ENCODE measurements at places on chromosomes 2 and 18.

- peak; percentile 28 for DNase-seq
These were observed at the start of gene SCN3A for GRCh38 chr2:165203689-165204559. Gene SCN3A, minus strand, starts transcription at chr2:165204050. Its CDS starts 27,656 bp downstream, at chr2:165176394.

DNA sequence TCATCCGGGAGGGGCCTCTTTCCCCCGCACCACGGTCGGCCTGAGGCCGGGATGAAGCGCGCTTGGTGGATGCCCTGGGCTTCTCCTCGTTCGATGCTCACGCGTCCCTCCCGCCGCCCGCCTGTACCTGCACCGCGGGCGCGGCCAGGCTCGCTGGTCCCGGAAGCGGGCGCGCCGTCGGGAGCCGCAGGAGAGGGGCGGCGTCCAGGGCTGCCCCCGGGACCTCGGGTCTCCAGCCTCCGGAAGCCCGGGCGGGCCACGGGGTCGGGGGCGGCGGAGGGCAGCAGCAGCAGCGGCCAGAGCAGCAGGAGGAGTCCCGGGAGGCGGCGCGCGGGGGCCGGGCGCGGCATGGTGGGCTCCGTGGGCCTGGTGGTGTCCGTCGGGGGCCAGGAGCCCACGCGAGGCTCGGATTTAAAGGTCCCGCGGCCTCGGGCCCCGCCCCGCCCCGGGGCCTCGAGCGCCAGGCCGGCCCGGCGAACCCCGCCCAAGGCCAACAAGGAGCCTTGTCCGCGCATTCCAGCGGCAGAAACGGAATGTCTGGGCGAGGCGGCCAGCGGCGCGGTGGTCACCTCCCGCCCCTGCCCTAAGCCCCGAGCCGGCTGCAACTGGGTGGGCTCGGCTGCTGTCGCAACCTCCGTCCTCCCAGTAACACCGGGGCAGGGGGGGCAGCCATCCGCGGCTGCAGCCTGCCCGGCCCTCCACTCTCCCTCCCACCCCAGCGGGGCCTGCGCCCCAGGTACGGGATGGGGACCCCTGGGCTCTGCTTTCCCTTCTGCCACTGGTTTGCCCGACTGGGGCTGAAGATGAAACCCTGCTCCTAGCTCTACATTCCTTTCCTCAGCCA lies at the start of gene MATN3:
TSS of gene MATN3 (minus strand) at position 387 of the 844 bp plus-strand sequence. CDS start at position 350, 37 bp downstream.
- DNase-seq: peak; percentile 33

- DNase-seq: no peak
These were observed 66.0 kb downstream of the RPL37A start for GRCh38 chr2:216564611-216565010.

DNA sequence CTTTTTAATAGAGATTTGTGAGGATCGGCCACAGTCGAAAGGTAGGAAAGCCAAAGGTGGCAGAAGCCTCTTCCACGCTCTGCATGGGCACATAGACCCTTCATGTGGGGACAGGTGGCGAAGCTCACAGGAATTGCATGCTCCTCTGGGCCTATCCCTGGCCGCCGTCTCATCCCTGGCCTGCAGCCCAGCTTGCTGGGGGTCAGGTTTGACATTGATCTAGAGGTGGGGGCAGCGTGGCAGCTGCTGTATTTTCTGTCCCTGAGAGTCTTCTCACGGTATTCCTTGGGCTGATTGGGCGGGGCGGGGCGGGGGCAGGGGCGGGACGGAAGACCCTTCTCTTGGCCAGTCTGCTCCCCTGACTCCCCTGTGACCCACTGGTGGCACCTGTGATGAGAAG lies 48.9 kb downstream of the STK25 start:
- no peak for DNase-seq

- peak; percentile 37 for DNase-seq
These were observed 73.2 kb upstream of the NCKAP5 start for GRCh38 chr2:133641497-133641896.

- DNase-seq: no peak
These were observed 105.6 kb upstream of the ZNF521 start for GRCh38 chr18:25457601-25458000.

GRCh38 chr2:120564213-120565094 lies 171.2 kb upstream of the GLI2 start:
- peak; percentile 79 for DNase-seq

DNA sequence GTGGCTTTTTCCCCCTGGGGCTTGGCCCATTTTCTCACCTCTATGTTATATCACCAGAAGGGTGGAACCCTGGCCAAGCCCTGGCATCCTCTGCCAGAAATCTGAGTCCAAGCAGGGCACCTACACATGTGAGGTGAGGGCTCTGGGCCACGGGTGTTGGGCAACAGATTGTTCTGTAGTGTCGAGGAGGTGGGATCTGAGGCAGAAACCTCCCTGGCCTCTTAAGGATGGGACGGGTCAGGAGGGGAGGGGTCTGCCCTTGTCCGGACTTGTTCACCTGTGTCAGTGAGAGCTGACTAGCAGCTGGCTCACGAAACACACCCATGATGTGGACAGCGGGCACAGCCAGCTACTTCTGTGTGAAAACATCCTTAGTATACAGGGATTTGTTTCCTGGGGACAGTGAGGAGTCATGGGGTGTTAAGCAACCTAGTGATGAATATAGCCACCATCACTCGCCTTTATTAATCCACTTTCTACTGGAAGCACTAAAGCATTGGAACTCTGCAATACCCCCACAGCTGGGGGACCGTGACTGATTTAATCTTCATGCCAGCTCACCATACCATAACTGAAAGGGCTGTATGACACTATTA lies 35.6 kb downstream of the EPAS1 start:
- DNase-seq: no peak

GRCh38 chr2:74527741-74528140 lies 1.7 kb upstream of the DQX1 start:
- DNase-seq: no peak

GRCh38 chr2:73776869-73777519 lies 2.9 kb downstream of the DUSP11 start:
- DNase-seq: no peak

GRCh38 chr2:113138428-113139322 lies 11.3 kb downstream of the IL1RN start:
- peak; percentile 48 for DNase-seq

- no peak for DNase-seq
These were observed 264.5 kb upstream of the PIK3C3 start for GRCh38 chr18:41690332-41691127.

DNA sequence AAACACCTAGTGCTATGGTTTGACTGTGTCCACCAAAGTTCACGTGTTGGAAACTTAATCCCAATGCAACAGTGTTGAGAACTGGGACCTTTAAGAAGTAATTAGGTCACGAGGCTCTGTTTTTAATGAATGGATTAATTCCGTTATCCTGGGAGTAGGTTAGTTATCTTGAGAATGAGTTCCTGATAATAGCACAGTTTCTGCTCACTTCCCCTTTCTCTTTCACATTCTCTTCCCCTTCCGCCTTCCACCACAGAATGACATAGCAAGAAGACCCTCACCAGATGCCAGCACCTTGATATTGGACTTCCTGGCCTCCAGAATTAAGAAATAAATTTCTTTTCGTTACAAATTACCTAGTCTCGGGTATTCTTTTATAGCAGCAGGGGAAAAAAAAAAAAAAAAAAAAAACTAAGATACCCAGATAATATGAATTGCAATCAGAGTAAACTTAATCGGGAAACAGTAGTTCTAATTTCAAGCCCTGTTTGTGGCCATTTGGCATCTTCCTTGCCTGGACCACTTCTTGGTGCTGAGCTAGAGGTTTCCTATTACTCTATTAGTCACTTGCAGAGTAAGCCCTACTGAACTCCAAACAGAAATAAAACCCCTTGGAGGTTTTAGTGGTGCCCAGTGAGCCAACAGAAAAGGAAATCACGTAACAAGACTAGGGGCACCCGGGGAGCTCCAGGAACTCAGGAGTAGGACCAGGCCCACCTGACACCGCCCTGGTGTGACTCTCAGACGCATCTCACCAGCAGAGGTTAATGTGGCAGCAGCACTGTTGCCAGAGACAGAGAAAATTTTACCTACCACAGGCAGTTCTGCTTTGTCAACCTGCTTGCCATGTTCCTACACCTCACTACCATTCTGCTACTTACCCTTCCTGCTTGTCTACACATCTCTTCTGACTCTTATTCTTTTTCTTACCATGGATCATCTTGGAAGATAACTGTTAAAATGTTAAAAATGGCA lies 147.6 kb upstream of the CAB39 start:
- DNase-seq: no peak

DNA sequence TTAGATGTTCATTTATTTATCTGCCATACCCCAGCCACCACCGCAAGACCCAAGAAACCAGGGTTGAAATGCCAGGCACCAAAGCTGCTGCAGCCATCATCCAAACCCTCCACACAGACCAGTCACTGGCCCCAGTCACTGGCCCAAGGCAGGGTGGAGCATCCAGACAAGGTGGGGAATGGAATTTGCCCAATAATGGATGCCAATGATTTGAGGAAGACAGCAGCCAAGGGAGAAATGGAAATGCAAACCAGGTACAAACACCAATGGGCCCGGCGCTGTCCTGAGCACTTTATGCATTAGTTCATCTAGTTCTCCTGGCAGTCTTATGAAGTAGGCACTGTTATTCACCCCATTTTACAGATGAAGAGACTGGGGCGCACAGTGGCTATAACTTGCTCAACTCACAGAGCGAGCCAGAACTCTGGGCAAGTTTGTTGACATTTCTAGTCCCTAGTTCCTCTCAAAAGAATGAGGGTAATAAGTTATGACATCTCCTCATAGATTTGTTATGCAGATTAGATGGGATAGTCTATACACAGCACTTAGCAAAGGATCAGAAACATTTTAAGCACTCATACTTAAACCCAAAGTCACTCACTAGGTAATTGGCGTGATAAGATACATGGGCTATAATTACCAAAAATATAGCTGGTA lies 173.3 kb downstream of the TMEM247 start:
- no peak for DNase-seq
